ENCODE measurements at places on chromosomes 5 and 9.

DNA sequence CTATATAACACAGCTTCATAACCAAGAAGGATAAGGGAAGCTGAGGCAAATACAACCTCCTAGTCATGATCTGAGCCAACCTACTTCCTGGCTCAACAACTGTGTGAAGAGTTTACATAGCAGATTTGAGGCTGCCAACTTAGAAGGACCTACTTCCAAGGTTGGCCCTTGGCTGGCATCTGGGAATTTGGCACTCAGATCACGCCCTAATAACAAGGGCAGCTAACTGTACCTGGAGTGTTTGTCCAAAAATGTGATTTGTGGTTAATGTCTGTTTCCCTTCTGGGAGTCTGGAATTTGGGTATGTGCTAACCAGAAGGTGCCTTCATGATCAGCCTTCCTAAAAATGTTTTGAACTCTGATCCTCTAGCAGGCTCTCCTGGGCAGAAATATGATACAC, 287.2 kb downstream of the CAAP1 start:
- DNase-seq, result no peak

DNA sequence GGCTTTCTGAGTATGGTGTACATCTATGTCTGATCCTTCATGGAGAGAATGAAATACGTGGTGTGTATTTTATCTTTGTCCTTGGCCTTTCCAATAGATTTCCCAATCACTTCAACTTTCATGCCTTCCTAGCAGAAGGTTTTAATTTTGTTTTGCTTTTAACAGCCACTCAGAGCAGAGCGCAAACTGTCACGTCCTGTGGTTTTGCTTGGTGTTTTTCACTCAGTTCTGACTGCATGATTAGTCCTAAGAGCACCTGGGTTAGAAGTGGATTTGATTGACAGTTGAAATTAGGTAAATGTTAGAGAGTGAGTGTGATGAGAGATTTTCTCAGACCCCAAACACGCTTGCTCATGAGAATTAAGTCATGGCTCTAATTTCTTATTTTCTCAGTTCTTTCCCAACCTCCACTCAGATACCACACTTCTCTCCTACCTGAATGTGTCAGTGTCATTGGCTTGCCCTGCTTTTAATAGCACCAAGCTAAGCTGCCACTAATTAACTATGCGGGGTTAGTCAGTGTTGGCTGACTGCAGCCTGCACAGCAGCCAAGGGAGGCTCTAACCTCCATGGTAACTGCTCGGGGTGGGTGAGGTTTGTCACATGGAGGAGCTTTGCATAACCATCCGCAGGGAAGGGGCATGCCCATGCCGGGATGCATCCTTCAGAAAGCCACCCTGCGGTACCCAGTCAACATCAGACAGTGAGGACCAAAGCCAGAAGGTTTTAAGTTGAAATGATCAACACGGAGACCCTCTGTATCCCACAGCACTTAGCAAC, 173.4 kb downstream of the NR3C1 start:
- DNase-seq, result no peak

DNA sequence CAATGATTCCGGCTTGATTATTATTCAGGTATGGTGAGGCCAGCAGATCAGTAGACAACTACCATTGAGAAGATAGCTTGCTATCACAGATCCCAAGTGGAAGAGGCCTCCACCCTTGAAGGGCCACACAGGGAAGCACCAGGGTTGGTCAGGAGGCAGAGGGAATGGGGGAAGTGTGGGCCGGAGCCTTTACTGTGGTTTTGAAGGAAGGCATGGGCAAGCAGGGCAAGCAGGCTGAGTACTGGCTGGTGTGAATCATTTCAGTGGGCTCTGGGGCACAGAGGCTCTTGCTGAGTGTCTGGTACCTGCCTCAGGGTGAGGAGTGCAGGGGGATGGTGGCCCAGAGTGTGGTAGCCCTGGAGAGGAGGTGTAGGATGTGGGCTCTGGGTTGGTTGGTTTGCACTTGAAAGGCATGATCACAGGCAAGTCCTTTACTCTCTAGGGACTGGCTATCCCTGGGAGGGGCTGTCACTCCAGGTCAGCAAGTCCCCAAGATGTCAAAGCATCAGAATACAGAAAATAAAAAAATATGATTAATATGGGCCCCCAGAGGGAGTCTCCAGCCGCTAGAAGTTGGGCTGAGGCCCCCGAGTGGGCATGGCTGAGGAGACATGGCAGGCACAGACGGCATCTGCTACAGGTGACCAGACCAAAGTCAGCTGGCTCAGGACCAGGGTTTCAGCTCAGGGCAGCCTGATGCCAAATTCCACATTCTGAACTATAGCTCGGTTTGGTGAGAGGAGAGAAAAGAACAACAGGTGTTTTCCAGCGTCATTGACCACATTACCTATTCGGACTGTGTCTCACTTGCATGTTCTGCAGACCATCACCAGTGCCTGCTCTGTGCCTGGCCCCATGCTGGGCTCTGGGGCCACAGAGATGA, 9.7 kb upstream of the SUSD3 start:
- DNase-seq, result no peak

- DNase-seq, result no peak
Measured at GRCh38 chr9:224582-225520, 10.2 kb downstream of the DOCK8 start.

DNA sequence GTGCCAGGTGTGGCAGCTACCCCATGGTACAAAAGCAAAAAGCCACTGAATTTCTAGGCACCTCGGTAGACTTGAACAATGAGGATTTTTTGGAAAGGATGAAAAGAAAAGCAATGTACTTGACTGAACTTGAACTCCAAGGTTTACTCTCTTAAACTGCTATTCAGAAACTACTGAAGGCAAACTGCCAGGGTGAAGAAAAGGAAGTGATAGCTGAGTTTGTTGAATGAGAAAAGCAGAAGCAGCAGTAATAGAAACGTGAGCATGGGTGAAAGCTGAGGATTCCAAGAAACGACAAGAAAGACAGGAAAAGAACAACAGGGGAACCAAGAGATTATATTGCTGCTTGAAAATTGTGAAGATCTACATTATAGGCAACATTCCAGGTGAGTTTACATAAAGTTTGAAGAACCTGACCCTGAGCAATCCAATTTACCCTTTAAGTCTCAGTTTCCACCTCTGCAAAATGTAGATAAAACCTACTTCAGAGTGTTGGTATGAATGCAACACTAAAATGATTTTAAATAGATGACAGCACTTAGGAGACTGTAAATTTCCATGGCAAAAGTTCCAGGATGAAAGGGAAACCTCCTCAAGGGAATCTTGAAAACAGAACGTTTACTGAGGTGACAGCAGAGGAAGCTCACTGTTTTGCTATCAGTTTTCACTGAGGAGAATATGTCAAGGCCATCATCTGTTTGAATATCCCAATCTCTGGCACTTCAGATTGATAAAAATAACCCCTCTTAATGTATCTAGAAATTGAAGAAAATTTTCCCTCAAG, 245.8 kb downstream of the SPATA31D1 start:
- no peak for DNase-seq

- DNase-seq, result no peak
Measured at GRCh38 chr9:89078421-89078820, 87.2 kb downstream of the S1PR3 start.

GRCh38 chr5:55446640-55447351, 88.0 kb downstream of the PLPP1 start:
- DNase-seq, result no peak

- DNase-seq, result no peak
Measured at GRCh38 chr5:142981475-142981874, 211.3 kb downstream of the ARHGAP26 start.

DNA sequence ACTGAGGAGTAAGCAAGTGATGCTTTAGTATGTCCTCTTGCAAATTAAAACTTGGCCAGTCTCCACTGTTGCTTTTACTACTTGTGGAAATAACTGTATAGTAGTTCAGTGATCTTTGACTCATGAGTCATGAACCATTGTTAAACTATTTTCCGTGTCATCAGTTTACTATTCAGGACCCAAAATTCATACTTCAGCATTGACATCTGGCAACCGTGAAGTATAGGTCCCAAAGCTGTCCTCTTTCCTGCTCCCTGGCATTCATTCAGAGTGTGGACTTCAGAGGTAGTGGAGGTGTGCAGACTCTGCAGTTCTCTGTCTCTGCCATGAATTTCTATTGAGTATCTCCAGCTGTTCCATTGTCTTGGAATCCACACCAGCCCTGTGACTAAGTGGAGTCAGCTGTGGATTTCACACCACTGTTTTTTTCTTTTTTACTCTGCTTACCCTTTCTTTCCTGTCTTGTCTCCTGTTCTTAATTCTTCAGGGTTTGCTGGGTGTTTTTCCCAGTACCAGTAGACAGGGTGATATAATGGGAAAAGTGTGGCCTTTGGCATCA, 7.5 kb downstream of the TDRD7 start:
- peak; percentile 26 for DNase-seq

DNA sequence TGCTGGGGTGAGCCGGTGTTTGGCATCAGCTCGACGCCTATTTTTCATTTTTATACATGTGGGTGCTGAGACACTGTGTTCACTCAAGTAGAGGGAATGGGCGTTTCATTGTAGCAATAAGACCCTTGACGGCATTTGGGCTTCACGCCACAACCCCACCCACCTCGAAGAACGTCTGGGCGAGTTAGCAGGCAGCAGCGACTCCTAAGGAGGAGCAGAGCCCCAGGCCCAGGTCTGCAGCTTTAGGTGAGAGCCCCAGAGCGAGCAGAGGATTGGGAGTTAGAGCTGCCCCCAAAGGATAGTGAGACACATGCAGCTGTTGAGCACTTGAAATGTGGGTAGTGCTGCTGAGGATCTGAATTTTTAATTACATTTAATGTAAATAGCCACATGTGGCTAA, 1.6 kb upstream of the ZFP62 start:
- DNase-seq, result no peak

- DNase-seq, result no peak
Measured at GRCh38 chr9:98010445-98010844, 27.3 kb downstream of the ANP32B start.

DNA sequence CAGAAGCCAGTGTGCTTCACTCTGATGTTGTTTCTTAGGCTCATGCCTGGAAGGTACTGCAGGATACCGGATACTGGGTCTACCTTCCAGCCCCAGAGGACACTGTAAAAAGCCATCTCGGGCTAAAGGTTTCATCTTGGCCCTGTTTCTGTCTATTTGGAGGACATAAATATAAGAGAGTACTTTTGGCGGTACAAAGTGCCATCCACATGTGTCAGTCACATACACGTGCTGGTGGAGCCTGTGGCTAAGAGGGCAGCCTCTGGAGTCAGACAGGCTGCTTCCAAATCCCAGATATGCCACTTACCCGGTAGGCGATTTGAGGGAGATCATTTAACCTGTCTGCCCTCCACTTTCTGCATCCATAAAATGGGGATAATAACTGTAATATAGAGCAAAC, 160.4 kb downstream of the NR3C1 start:
- no peak for DNase-seq

DNA sequence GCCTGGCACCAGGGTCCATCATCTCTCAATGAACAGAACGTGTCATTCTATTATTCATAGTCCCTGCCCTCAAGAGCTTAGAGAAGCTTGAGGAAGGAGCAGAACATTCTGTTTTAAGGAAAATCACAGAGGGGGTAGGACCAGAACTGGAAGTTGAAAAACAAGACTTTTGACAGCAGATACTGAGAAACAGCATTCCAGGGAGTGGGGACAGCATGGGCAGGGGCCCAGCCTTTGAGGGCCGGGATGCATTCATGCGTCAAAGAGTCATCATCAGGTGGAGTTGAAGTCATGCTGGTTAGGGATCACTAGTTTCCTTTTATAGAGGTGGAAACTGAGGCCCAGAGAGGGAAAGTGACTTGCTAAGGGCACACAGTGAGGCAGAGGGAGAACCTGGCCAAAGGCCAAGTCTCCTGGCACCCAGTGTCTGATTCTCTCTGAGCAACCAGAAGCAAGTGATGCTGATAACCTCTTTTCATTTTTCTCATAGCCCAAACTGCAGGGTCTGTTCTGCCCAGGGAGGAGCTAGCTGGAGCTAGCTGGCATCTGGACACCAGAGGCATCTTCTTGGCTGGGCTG, 41.5 kb upstream of the STXBP1 start:
- no peak for DNase-seq

DNA sequence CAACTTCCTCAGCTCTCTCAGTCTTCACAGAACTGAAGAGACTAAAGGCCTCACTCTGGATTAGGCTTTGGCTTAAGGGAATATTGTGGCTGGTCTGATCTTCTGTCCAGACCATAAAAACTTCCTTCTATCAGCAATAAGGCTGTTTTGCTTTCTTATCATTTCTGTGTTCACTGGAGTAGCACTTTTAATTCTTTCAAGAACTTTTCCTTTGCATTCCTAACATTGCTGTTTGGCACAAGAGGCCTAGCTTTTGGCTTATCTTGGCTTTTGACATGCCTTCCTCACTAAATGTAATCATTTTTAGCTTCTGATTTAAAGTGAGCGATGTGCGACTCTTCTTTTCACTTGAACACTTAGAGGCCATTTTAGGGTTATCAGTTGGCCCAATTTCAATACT, 88.7 kb upstream of the ACOT12 start:
- no peak for DNase-seq

GRCh38 chr5:66897356-66897755, 299.2 kb downstream of the CD180 start:
- DNase-seq, result no peak

DNA sequence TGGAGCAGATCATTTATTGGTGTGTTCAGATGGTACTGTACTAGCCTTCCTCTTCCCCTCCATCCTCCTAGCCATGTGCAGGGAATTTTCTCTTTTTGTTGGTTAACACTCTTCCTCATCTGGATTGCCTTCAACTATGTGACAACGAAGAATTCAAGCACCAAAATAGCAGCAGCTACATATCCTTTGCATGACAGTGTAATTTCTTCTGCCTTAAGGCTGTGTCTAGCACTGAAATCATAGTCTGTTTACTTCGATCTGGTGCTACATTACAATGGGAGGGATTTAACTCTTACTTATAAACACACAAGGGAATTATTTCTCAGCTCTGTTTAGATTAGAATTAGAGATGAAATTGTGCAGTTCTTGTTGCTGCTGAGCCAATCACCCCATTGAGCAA, 260.4 kb downstream of the ARL15 start:
- no peak for DNase-seq

DNA sequence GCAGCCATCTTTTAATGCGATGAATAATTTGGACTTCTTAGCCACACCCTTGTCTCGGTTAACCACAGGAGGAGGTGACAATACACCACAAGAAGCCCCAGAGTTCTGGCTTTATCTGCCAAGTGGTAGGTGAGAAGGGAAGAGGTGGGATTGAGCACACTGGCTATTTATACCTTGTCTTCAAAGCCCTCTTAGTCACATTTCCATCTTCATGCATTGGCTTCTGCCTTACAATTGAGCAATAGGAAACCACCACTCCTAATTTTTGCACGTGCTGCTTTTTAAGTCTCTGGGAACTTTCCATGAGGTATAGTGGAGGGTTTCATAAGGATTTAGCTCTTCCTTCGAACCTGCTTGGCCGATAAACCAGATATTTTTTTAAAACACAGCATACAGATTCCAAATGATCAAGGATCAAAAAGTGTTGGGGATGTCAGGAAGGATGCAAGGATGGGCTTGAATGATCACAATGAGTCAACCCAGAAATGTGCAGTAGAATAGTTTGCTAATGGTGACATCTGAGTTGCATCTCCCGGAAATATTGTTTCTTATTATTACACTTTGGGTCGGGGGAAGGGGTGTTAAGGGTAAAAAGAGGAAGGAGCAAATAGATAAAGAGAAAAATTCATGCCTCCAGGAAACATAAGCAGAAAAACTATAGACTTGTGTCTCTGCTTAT, 25.5 kb downstream of the PLAC8L1 start:
- DNase-seq, result no peak

- DNase-seq, result no peak
Measured at GRCh38 chr5:123835421-123835820, 323.4 kb downstream of the CSNK1G3 start.

- DNase-seq, result no peak
Measured at GRCh38 chr5:10151656-10152055, 98.0 kb downstream of the ATPSCKMT start.

- DNase-seq, result no peak
Measured at GRCh38 chr9:133144142-133144903, 19.4 kb downstream of the GBGT1 start.

Data from HS-27A (cell line).